Activated naive CD4-positive, alpha-beta T cell treated with anti-CD3 and anti-CD28 coated beads, Interleukin-2, amount 50 U/mL, for 16 hours (primary cell): ENCODE measurements at places on chromosomes 16 and 17.

- no peak for DNase-seq
These were observed 22.4 kb downstream of the PECAM1 start for GRCh38 chr17:64368277-64368676.

DNA sequence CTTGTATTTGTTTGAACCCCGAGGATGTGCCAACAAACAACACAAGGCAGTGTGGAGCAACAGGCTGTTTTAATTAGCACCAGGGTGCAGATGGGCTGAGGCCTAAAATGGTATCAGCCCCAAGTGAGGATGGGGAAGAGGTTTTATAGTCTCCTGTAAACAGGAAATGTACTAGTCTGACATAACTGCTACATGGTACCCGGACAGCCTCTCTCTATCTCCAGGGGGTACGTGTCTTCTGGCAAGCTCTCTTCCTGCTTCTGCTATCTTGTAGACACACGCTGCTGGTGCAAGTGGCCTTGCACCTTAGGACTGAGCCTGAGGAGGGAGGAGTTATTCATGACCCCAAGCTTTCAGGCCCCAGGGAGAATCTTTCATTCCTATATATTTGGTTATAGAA lies 2451.0 kb downstream of the TP53TG3F start:
- no peak for DNase-seq

- DNase-seq: no peak
These were observed 18.0 kb downstream of the TLE7 start for GRCh38 chr16:71423865-71424264.

DNA sequence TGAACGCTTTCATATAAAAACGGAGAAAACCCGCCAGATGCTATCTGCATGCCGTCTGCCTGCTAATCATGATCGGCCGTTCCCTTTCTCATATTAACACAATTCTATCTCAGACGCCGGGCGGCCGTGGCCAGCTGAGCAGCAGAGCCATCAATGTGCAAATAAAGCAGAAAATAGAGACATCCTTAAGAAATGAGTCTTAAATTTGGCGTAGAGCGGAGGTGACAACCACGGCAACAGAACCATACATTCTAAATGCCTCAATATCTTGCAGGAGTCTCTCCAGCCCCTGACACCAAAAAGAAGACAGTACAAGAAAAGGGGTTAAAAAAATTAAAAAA lies 2.7 kb upstream of the IRX5 start:
- DNase-seq: no peak

- DNase-seq: no peak
These were observed 648.9 kb downstream of the WWOX start for GRCh38 chr16:78748220-78748929.

DNA sequence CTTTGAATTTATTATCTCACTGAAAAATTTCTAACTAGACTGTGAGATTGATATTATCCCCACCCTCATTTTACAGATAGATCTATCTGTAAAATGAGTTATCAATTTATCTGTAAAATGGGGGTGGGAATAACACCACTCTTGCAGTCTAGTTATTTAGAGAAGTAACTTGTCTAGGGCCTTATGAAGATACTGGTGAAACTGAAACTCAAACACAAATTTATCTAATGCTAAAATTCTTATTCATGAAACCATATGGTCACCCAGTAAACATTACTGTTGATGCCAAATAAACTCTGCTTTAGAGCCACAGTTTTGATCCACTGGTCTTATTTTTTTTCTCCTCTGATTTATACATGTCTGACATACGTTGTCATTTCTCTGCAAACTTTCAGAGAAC lies 52.1 kb upstream of the SMIM36 start:
- DNase-seq: no peak

DNA sequence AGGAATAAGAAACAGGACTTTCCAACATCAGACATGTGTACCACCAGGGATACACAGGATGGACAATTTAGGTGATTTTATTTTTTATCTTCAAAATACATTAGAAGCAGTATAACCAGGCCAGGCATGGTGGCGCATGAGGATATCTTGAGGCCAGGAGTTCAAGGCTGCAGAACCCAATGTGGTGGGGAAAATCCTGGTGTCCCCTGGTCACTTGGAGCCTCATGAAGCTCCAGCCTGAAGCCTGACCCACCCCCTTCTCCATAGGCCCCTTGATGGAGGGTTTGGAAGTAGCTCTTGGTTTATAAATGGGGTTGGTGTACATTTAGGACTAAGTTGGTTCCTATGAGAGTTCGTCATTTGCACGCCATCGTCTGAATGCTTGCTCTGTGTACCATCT lies 88.6 kb downstream of the MYH11 start:
- no peak for DNase-seq

- no peak for DNase-seq
These were observed 159.7 kb downstream of the CEP112 start for GRCh38 chr17:66032082-66032712.

DNA sequence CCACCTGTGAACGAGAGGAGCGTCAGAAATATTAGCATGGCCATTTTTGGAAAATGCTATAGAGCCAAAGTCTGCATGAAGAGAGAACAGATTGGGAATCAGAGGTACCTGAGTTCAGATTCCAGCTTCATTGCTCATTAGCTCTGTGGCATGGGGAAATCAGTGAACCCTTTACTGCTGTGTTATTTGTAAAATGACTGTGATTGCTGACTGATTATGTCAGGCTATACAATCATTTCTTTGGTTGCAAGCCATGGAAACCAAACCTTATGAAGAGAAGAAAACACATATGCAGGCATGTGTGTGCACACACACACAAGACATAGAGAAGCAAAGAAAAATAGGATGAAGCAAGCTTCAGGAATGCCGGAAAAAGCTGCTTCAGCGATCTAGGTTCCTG lies 101.4 kb upstream of the HSBP1 start:
- DNase-seq: no peak

DNA sequence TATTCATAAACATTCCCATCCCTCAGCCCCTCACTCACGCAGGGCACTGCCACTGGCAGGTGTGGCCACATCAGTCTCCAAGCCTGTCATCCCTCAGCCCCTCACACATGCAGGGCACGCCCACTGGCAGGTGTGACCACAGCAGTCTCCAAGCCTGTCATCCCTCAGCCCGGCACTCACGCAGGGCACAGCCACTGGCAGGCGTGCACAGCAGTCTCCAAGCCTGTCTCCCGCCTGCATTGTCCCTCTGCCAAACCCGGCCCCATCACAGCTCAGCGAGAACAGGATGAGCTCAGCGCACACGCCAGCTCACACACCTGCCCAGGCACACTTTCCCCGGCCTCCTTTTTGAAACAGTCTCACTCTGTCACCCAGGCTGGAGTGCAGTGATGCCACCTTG lies 11.4 kb upstream of the KREMEN2 start:
- no peak for DNase-seq

- DNase-seq: no peak
These were observed 26.6 kb downstream of the LIG3 start for GRCh38 chr17:35006961-35007360.

GRCh38 chr17:37673386-37673785 lies 30.1 kb upstream of the DDX52 start:
- no peak for DNase-seq

GRCh38 chr16:78551487-78552085 lies 452.1 kb downstream of the WWOX start:
- no peak for DNase-seq

DNA sequence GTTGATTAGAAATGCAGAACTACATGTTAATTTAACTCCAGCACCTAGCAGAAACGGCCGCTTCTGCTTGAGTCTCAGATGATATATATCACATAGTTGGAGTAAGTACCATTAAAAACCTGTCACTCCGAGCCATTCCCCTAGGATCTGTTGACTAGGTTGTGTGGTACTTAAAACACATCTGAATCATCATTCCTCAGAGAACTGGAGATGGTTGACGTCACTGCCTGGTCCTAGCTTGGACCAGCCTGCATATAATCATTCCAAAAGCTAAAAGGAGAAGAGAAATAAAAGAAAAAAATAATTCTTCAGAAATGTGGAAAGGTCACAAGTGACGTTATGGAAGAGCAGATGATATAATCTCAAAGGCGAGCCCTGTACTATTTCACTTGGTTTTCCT lies 31.3 kb upstream of the RASL10B start:
- DNase-seq: no peak

DNA sequence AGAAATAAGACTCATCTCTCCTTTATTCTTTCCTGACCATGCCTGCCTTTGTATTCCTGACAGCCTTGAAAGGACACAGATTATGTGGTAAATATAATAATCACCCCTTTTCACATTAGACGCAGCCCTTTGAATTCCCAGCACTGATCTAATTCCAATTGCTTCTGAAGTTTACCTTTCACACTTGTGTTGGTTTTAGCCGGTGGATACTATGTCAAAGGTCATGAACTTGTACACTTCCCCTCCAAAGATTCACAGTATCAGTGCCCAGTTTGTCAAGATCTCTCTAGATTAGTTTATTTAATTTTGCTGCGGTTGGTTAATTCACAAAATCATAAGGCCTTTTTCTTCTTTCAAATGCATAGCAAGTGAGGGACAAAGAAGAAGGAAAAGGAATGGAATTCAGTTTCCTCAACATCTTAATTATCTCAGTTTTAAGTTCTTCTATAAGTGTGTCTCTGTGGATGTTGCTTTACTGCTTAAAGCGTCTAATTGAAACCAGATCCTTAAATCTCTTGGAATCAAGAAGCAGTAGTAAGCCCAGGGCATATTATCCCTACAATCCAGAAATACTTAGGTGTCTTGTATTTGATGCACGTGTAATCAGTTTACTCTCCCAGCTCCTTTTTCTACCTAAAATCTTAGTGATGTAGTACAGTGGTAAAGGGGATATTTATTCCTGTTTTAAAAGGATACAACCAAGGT lies 174.3 kb upstream of the TBX2 start:
- DNase-seq: no peak
